Esophagus squamous epithelium (tissue), 5 donors: ENCODE measurements at places on chromosomes 1 and 21.

DNA sequence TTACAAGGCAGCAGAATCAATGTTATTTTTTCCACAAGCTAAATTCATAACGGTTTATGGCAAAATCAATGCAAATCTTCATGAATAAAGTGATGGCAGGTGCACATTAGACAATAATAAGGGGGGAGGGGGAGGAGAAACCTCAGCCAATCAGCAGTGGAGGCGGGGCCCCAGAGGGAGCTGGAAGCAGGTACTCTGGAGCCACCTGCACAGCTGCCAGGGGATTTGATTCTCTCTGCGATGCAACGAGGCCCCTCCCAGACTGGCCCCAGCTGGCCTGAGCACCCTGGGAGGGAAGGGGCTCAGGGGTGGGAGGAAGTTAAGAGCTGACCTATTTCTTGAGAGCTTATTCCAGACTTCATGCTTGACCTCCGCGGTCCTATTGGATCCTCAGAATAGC lies 127.8 kb upstream of the IGSF21 start:
- DNase-seq, result no peak

GRCh38 chr1:40848530-40849189 lies 13.5 kb downstream of the CITED4 start:
- DNase-seq, result no peak

DNA sequence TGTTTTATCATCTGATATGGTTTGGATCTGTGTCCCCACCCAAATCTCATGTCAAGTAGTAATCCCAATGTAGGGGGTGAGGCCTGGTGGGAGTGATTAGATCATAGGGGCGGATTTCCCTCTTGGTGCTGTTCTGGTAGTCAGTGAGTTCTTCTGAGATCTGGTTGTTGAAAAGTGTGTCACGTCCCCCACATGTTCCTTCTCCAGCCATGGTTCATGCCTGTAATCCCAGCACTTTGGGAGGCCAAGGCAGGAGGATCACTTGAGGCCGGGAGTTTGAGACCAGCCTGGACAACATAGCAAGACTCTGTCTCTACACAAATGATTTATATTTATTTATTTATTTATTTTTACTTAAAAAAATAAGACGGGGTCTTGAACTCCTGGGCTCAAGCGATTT lies 30.8 kb upstream of the EDARADD start:
- DNase-seq, result no peak

GRCh38 chr1:247357781-247358211 lies 26.1 kb upstream of the ZNF496 start:
- no peak for DNase-seq

GRCh38 chr1:247825362-247825761 lies 1.4 kb upstream of the OR14A16 start:
- no peak for DNase-seq

DNA sequence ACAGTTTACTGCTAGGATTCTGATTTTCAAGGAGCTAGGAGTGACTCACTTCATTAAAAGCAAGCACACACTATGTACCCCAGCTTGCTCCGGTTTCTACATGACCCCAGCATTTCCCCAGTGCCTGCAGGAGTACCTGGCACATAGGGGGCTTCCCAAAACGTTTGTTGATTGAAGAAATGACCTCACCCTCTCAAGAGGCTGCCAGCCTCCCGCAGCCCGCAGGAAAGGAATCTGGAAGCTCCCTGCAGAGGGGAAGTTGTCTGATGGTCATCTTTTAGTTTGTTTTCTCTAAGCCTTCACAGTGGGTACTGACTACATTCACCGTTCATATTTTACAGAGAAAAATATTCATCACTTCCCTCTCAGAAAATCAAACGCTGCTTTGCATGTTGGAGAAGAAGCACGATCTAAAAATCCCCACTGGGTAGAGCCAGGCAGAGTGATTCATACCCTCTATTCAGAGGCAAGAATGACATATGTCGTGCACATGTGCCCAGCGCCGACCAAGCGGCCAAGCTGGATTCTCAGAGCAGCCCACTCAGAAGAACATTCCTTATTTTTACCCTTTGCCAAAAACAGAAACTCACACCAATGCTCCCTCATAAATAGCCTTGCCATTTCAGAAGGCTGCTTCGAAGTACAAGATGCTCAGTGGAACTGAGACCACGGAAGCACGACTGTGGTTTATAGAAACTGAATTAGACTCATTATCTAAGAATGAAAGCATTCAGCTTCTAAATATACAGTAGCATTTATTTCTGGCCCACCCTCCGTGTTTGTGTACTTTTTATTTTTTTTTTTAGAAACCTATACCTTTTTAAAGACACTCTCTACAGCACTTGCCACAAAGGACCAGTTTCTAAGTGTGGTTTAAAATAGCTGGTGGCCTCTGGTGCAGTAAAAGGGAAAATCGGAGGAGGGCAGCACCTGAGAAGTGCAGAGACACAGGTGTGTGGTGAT lies 143.2 kb downstream of the MIS18A start:
- no peak for DNase-seq

DNA sequence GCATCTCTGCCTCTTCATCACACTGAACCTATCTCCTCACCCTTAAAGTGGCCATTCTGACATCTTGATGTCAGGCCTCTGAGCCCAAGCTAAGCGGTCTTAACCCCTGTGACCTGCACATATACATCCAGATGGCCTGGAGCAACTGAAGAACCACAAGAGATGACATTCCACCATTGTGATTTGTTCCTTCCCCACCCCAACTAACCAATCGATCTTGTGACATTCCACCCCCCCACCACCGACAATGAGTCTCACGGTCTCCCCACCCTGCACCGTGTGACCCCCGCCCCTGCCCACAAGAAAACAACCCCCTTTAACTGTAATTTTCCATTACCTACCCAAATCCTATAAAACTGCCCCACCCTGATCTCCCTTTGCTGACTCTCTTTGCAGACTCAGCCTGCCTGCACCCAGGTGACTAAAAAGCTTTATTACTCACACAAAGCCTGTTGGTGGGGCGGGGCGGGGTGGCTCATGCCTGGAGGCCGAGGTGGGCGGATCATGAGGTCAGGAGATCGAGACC lies 21.0 kb upstream of the PINK1 start:
- DNase-seq, result no peak
